GM06990 (cell line): ENCODE measurements at places on chromosomes 5 and 9.

GRCh38 chr9:134851020-134851419 is 29.6 kb upstream of the FCN2 start:
- no peak for DNase-seq

GRCh38 chr5:170597872-170598271 is 94.1 kb downstream of the KCNIP1 start:
- no peak for DNase-seq

DNA sequence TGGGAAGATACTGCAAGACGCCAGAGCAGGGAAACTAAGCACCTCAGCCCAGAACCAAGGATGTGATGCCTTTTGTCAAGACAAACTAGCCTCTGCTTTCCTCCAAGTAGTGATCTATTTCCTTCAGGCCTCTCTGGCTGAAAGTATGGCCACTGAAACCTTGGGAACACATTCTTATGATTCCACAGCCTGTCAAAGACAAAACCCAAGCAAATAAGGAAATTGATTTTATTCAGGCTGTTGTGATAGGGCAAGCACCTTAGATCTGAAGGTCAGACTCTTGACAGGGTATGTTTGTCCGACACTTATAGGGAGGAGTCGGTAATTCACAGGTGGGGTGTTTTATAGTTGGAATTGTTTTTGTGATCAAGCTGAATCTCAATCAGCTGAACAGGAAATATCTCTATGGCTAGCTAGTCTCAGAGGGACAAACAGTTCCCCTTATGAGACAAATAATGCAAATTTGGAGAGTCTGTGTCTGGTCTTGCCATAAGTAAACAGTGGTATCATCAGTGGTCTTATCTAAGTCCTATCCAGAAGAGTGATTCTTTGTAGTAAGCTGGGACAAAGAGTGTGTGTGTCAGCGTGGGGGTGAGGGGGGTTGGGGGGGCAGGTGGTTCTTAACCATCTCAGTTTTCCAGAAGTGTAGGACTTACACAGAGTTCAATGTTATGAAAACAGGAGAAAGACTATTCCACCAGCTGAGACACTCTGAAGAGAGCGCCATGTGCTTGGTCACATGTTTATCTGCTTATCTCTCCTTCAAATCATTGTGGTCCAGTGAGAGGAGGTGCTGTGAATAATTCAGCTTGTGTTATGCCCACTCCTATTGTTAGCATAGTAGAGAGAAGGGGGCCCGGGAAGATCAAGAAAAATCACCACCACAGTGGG is 6.7 kb upstream of the ZCCHC10 start:
- peak; percentile 37 for DNase-seq

- no peak for DNase-seq
Observed at GRCh38 chr5:142740474-142741242, 29.5 kb upstream of the ARHGAP26 start.

DNA sequence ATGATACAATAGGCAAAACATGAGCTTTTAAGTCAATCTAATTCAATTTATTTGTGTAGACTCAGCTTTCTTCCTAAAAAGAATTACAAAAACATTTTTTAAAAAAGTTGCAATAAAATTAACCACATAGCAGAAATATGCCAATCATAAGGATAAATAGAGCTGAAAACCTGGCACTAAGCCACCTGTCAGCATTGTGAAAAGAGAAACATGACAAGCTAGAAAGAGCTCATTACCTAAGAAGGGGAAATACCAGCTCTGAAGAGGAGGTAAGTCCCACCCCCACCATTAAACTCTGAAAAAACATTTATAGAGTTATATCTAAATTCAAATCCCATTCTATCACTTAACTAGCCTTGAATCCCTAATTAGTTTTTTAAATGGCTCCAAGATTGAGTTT is 372.9 kb downstream of the OSTF1 start:
- DNase-seq, result no peak

DNA sequence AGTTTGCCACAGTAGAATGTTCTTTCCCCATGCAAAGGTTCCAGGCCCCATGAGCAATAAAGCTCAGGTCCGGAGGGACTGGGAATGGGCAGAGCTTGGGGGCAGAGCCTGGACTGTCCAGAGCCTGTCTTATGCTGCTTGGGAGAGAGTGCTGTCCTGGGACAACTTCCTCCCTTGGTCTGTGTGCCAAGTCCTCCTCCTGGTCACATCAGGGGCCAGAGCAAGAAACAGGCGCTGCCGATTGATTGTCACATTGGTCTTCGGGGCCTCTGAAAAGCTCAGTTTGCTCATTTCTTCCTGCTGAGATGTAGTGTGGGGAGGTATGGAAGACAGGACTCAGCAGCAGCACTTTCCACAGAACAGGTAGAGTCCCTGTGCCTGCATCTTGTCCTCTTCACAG is 54.0 kb upstream of the FCN1 start:
- no peak for DNase-seq

DNA sequence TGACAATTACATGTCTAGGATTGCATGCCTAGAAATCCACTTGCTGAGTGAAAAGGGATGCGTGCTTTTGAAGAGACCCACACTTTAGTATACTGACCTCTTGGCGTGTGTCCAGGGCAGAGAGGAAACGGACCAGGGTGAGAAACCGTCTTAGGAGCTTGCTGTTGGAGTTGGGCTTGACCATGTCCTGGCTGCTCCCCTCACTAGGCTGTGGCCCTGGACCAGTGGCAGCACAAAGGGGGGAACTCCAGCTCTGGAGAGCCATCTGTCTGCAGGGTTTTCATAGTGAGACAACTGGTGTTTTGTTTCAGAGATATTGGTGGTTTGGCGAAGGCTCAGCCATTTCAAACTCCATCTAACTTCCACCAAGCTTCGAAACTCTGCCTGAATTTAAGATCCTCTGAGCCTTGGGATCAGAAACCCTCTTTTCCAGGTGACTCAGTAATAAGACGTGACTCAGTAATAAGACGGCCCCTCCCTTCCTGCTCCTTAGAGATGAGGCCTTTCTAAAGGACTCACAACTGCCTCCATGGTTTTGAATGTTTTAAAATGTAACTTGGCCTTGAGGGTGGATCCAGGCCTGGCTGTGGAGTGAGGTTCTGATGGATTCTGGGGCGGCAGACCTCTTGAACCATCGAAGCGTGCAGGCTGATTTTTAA is 165.8 kb downstream of the MELK start:
- DNase-seq, result no peak

DNA sequence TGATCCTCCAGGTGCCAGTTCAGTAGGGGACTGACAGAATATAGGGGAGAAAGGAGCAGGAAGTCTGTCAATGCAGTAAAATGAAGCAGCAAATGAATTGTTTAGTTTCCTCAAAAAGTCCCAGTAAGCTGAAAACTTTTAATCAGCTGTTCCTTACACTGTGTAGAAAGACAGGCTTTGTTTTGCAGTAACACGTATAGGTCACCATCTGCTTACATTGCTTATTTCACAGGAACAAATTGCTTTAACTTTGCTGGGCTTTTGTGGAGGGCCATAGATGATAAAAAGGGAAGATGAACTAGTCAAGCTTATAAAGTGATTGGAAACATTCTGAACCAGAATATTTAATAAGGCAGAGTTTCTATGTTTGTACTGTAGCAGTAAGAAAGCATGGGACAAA is 331.3 kb upstream of the RFX3 start:
- no peak for DNase-seq

GRCh38 chr5:36734422-36734821 is 128.0 kb downstream of the SLC1A3 start:
- no peak for DNase-seq

GRCh38 chr5:120231563-120231962 is 232.5 kb upstream of the PRR16 start:
- no peak for DNase-seq

- no peak for DNase-seq
Observed at GRCh38 chr9:103734471-103734870, 359.6 kb upstream of the SMC2 start.

DNA sequence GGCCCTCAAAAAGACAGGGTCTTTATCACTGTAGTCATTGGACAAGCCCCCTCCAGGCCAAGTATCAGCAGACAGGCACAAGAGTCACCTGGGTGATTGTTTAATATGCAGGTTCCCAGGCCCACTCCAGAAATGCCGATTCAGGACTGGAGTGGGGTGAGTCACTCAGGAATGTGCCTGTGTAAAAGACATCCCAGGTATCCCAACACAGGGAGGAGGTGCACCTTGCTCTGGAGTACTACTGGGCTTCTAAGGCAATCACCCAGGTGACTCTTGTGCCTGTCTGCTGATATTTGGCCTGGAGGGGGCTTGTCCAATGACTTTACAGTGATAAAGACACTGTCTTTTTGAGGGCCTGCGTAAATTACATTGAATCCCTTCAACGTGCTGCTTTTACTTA is 40.6 kb downstream of the ACTL7B start:
- no peak for DNase-seq

DNA sequence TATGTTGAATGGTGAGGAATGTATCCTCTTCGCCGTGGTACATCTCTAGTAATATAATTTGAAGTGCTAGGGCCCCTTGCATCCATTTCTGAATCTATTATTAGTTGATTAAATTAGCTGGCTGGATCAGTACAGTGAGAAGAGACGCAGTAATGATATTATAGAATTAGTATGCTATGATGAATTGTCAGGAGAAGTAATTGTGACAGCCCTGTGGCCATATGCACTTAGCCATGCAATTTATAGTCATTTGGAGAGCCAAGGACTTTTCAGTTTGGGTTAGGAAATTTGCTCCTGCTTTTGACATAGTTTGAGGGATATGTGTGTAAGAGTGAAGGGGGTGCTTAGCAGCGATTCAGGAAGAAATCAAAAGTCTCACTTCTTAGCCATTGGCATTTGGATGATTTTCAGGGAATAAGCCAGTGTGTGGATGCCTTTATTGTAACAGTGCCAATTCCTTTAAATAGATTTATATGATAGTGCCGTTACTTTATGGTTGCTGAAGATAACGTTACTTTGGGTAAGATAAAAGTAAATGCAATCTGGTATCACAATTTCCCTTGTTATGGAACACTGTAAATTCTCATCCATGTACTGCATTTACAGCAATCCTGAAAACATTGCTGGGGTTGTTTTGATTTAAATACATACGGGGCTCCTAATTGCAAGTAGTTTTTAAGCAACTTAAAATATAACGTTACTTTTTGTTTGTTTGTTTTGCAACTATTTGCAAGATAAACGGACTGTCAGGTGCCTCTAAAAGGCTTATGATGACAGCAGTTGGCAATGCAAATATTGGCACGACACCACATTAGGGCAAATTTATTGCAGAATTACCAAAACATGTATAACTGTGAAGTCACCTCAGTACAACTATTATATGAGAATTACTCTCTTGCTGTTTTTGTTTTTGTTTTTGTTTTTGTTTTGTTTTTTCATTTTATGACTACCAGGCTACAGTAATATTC is 875.4 kb upstream of the WWC1 start:
- DNase-seq, result no peak

- no peak for DNase-seq
Observed at GRCh38 chr9:79395228-79395627, 176.5 kb upstream of the TLE4 start.

DNA sequence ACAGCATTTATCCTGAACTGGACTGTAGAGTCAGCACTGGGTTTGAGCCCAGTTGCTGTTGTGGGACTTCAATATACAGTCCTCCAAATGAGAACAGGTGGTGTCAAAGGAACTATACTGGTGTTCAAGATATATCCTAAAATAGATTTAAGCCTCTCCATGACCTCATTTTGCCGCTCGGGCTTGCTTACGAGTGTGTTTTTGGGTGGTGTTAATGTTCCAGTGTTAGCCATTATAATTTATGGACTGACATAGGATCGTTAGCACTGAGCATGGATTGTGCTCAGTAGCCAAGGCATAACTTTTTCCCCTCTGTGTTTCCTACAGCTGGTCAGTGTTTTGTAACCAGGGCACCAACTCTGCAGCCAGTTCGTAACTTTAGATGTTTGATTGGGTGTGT is 306.6 kb downstream of the SPATA31D1 start:
- DNase-seq, result no peak

GRCh38 chr9:130409246-130409645 is 35.5 kb upstream of the ASS1 start:
- no peak for DNase-seq

DNA sequence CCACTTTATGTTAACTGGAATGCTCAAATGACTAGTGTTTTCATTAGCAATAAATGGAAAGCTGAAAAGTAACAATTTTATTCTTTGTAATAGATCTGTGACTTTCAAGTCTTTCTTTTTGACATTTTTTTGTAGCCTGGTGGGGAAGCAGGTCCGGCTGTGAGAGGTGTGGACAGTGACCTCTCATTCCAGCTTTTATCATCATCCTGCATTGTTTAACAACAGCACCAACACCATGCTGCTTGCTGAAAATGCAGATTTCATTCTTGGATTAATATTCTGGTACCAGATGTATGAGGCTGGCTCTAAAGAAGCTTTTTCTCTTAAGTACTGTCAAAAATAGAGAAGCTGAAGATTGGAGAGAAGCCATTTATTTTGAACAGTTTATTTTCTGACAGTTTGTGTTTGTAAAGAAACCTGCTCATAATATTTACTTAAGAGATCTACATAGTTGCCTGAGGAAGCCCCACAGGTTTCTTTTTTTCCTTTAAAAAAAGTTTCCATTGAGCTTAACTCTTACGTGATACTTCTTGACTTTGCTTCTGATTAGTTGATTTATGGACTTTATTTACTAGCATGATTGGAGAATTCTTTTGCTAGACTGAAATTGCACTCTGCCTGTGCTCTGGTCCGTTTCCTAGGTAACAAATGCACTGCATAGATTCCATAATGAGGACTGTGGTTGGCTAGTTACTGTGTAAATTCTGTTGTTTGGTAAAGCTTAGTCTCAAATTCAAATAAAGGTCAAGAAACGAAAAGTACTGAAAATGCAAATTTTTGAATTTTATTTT is 3.4 kb downstream of the KIAA1958 start:
- DNase-seq, result no peak

DNA sequence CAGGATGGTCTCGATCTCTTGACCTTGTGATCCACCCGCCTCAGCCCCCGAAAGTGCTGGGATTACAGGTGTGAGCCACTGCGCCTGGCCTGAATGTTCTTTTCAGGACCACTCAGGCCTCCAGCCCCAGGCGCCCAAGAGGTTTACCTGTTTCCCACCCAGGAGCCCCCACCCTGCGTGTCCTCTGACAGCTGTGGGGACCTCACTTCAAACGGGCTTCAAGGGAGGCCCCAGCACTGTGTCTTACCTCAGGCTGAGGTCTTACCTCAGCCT is 19.1 kb upstream of the SLC6A19 start:
- no peak for DNase-seq
